Myocyte (in vitro differentiated cells): ENCODE measurements at places on chromosomes 1 and 21.

DNA sequence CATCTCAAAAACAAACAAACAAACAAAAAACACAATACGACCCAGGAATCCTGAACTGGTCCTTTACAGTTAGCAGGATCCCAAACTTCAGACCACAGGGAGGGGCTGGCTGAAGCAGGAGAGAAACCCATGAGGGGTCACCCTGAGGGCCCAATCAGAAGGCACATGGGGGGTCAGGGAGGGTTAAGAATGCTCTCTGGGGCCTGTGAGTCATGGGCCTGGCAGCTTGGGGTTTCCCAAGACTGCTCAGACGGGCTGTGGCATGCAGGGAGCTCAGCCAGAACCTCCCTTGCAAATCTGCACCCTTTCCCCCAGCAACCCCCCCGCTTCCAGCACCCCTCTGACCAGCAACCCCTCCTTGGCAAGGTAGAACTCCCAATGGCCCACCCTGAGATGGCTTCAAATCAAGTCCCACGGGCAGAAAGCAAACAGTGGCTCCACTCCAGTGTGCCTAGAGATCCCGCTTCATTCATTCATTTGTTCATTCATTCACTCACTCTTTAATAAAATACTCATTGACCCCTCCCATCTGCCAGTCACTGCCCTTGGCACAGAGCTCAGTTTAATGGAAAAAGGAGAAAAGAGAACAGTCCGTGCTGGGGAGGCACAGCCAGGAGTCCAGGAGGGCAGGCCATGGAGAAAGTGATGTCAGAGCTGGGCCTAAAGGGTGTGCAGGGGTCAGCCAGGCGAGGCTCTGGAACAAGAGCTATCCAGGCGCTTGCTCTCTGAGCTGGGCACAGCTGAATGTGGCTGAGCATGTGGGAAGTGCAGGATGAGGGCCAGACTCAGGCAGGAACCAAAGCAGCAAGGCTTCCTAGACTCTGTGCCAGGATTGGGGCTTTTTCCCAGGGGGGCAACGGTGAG lies 8.2 kb downstream of the UQCRHL start:
- DNase-seq, result peak; percentile 98

DNA sequence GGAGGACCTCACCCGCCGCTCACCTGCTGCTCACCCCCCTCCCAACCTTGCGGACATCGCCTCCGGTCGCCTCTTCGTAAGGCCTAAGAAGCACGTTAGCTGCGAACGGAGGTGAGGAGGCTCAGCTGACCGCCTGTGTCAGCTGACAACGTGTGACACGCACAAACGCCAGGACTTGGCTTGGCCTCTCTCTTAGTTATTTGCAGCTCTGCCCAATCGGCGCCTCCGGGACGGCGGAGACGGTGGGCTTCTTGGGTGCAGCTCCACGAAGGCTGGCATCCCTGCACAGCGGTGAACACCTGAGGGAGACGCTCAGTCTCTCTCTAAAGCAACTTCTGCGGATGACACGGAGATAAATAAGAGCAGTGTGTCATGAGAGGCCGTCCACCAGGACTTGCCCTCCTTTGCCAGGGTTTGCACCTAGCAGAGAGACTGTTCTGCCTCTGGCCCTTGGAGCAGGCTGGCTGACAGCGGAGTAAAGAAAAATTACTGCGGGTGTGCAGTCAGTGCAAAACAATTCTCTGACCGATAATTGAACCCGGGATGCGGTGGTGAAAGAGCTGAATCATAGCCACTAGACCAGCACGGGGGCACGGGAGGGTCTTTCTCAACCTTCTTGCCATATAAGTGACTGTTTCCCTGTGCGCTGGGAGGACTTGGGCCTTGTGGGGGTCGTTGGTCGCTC lies 318.9 kb downstream of the FAM72C start:
- DNase-seq, result no peak

DNA sequence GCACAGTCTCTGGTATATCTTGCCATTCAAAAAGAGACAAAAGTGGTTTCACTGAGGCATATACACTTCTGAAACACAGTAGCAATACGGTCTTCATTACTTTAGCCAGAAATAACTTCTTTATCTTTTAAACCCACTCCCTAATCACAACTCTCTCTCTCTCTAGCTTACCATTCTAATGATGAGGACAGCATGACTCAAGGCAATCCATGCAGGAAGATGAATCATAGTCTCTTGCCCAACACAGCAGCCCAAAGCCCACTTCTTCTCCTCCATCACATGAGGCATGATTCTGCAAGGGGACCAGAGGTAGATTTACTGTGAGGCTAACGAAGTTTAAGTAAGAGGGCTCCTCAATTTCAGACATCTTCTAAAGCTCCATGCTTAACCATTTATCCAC lies 285.0 kb upstream of the NR5A2 start:
- peak; percentile 14 for DNase-seq

GRCh38 chr1:118878661-118879060 lies 109.5 kb downstream of the TBX15 start:
- no peak for DNase-seq

GRCh38 chr1:202011994-202012393 lies 1.6 kb downstream of the ELF3 start:
- no peak for DNase-seq

DNA sequence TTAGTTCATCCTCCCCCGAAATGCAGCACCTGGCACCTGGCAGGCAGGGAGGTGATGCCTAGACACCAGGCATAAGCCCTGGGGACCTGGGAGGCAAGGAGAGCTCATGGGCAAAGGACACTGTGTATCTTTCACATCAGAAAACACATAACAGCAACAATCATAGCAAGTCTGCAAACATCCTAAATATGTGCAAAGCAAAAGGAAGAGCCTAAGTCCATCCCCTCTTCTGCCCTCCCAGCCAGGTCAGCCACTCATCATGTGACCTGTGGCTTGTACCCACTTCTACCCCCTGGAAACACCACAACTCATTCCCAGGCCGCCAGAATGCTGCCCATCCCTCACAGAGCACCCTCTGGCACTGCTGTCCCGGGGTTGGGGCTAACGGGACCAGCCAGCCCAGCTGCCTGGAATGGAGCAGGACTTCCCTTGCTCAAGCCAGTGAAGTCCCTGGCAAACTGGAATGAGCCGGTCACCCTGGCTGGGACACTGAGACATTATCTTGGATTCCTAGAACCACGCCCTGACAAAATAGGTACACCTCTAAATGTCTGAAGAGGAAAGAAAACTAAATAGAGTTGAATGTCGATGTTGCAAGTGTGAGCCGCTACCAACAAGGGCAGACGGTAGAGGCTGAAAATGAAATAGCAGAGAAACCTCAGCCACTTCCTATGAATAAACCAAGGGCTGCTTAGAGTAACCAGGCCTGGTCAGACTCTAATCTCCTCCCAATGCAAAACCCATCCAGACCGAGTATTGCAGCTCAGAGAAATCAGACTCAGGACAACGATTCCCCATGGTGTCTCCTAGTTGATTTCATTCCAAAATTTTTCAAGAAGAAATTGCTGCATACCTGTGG lies 29.4 kb downstream of the TMPRSS2 start:
- no peak for DNase-seq

GRCh38 chr1:218514689-218515088 lies 169.6 kb downstream of the TGFB2 start:
- no peak for DNase-seq

GRCh38 chr1:205210756-205211168 lies 740 bp downstream of the DSTYK start:
- peak; percentile 26 for DNase-seq

- no peak for DNase-seq
These were observed 117.9 kb upstream of the KRTAP19-8 start for GRCh38 chr21:31156169-31156568.

- peak; percentile 24 for DNase-seq
These were observed 16.2 kb upstream of the WDR26 start for GRCh38 chr1:224450561-224451350.

DNA sequence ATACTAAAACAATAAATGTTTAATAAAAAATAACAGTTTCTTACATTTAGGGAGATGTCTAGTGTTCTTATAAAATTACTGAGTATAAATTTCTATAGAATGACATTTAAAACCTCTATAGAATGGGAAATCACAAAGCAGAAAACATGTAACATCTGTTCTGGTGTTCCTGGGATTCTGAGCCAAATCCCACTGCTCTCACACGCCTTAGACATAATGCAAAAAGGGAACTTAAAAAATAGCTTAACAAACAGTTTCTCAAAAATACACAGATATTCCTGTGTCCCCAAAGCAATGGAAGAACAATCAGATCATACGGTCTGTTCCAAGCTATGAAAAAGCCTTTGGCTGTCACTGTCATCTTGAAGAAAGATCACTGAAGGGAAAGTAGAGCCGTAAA lies 27.0 kb upstream of the ZNF124 start:
- no peak for DNase-seq

- no peak for DNase-seq
These were observed 94.7 kb upstream of the SLC25A33 start for GRCh38 chr1:9444532-9444931.

DNA sequence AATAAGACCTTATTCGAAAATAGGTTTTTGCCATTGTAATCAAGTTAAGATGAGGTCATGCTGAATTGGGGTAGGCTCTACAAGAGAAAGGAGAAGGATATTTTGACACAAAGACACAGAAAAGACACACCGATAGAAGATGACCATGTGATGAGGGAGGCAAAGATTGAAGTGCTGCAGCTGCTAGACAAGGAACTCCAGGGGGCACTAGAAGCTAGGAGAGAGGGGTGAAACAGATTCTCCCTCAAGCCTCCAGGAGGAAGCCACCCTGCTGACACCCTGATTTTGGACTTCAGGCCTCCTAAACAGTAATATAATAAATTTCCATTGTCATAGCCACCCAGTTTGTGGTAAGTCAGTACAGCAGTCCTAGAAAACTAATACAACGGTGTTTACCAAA lies 506.8 kb upstream of the CAMK1G start:
- DNase-seq, result peak; percentile 16

- no peak for DNase-seq
These were observed 21.5 kb upstream of the LEFTY2 start for GRCh38 chr1:225962440-225962975.

DNA sequence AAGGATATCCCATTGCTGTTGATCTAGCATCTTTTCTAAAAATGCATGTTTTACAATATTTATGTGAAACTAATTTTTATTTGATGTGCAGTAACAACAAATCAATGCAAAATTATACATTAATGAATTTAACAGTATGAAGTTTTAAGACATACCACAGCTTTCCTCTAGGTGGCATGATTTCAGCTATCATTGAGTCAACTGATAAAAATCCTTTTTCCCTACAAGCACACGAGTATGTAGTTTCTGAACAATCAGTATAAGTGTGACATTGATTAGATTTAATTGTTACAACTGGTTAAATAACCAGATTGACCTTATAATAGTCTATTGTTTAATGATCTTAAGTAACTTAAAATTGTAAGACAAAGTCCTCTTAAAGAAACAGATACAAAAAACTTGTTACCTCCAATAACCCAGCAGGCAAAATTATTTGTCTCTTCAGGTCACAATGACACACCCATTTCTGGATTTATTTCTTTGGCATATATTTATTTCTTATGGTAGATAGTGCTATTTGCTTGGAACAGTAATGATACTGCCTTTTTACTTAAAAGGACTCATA lies 5.8 kb upstream of the TGFB2 start:
- peak; percentile 53 for DNase-seq

GRCh38 chr1:12585951-12586942 lies 31.8 kb downstream of the DHRS3 start:
- no peak for DNase-seq

GRCh38 chr1:8516793-8517556 lies 199.1 kb downstream of the SLC45A1 start:
- DNase-seq, result peak; percentile 56

DNA sequence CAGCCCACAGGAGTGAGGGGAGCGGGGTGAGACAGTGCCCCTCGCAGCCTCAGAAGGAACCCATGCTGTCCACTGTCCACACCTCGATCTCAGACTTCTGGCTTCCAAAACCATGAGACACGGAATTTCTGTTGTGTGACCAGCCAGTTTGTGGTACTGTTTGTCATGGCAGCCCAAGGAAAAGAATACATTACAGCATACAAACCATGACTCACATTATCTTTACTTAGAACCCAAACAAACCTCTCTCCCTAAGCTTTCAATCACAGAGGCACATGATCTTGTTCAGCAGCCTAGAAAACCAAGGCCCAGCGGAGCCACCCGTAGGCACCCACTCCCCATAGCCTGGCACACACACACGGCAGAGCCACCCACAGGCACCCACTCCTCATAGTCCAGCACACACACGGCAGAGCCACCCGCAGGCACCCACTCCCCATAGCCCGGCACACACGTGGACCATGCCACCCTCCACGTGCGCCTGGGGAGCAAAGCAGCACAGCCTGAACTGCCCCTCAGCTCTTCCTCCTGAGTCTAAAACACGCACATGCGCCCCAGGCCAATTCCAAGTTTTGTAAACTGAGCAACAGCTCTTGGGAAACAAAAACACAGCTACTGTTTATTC lies 458 bp upstream of the KRTAP10-4 start:
- no peak for DNase-seq
